T-helper 9 cell (primary cell): ENCODE measurements at places on chromosomes 7 and 10.
A peak's percentile ranks its signal among the peaks of the same experiment; 100 is the strongest.

DNA sequence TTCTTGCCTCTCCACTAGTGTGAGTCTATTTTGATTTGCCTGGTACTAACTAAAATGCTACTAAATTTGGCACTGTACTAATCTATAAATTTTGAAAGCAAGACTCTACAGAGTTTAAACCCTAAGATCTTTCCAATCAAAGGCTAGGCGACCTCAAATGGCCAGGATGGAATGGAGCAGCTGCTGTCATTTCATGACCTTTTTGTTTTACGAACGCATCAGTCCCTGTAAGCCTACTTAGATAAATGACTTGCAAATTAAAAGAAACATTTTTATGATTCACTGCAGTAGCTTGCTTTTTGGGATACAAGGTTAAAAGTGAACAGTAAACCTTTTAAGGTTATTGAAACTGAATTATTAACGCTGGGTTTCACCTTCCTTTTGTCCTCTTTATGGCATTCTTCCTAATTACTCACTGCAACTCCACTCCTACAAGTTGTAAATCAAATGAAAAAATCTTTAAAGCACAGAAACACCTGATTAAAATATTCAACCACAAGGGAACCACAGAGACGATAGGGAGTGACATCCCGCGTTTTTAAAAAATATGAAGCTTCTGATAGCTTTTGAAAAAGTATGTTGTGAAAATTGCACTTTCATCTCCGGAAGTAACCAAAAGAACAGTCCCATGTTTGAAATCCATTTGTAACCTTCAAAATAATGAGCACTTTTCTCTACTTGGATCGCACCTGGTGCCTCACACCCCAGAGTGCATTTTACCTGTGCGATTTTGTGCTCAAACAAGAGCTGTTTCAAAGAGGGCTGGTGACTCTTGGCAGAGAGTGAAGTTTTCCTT, 595.1 kb downstream of the PARD3 start:
- DNase-seq = no peak

DNA sequence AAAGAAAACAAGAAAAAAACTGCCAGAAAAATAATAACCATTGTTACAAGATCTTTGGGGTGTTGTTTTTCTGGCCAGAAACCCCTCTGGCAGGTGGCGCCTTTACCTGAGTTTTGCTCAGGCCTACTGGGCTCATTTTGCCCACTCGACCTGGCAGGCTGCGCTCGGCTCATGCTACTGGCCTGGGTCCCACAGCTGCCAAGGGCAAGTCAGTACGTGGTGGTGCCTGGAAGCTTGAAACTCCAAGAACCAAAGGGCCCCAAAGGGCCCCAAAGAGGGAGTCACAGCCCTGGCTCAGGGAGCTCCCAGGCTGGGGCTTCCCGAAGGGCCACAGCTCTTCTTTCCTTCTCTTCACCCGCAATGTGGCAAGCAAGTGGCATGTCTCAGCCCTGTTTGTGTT, 42.7 kb downstream of the CACUL1 start:
- no peak for DNase-seq

DNA sequence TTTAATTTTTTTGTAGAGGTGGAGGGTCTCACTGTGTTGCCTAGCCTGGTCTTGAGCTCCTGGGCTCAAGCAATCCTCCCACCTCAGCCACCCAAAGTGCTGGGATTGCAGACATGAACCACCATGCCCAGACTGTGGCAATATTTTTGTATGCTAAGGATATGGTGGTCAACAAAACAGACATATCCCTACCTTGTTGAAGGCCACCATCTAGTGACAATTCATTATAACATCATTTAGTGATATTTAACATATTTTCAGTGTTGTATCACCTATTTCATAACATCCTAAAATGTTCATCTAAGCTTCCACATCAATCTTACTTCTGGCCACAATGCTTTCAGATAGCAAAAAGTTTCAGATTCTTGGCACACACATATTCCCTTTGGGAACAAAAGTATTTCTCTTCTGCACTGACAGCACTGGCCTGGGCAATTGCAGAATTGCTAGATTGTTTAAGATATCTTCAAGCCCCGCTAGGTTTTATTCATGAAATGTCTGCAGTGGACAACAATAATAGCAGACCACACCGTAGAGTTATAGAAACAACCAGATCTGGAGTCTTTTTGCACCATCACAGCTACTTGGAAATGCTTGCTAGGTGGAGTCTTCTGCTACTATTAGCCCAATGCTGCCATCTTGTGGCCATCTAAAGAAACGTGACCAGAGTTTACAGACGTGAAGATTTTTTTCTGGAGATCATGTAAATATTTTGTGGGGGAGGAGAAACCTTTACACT, 58.4 kb downstream of the DNAJC12 start:
- peak; percentile 55 for DNase-seq

- peak; percentile 27 for DNase-seq
Observed at GRCh38 chr10:14971867-14972448, 12.8 kb downstream of the MEIG1 start.

- no peak for DNase-seq
Observed at GRCh38 chr10:43944381-43945093, 295.9 kb upstream of the ZNF32 start.

DNA sequence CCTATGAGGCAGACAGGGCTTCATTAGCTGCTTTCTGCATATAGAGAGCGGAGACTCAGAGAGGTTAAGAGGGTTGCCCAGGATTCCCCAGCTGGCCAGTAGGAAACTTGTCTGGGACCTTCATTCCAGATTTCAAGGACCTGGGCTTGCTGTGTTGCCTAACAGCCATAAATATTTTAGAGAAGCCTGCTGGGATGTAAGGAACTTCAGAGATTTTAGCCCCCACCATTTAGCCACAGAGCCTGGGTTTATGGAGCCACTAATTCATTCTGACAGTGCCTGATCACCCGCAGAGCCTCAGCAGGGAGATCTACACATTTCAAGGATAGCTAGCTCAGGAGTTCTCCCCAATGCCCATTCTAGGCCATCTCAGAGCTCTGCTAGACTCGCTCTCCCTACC, 56.6 kb upstream of the TRUB1 start:
- DNase-seq = no peak

DNA sequence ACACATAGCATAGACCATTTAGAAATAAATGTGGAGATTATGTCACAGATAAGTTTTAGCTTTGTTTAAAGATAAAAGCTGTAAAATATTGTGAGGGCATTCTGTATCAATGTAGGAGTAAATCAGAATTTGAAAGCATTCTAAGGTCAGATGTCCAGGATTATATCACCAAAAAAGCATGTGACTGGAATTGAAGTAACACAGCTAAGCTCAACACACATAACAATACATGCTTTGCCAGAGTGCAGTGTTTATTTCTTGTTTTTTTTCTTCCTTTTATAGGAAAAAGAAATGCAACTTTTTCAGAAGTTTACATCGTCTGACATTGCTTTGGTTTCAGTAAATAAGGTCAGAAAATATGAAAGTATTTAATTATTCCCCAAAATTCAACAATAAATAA, 183.4 kb downstream of the HTR7 start:
- DNase-seq = no peak

- DNase-seq = no peak
Observed at GRCh38 chr10:126497672-126498071, 109.4 kb upstream of the ADAM12 start.

DNA sequence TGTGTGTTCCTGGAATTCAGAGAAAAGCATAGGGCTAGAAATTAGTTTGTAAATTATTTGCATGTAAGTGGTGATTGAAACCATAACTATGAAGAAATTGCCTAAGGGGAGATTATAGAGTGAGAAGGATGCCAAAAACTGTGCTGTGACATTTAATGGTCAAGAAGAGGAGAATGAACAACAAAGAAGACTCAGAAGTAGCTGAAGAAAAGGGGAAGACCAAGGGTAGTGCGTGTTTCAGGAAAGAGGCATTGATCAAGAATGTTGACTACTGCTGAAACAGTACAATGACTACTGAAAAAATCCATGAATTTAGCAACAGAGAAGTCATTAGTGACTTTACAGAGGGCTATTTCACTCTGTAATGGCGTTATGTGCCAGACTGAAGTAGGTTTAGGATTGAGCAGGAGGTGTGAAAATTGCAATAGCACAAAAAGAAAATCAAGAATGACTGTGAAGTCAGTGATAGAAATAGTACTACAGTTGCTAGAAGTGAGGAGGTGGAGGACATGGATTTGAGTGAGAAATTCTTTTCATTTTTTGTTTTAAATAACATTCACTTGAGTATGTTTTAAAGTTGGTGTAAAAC, 28.9 kb upstream of the SAMD9L start:
- DNase-seq = no peak

- DNase-seq = no peak
Observed at GRCh38 chr7:85771516-85771915, 584.7 kb upstream of the SEMA3D start.

GRCh38 chr10:101241840-101242707, 12.8 kb upstream of the LBX1 start:
- no peak for DNase-seq

DNA sequence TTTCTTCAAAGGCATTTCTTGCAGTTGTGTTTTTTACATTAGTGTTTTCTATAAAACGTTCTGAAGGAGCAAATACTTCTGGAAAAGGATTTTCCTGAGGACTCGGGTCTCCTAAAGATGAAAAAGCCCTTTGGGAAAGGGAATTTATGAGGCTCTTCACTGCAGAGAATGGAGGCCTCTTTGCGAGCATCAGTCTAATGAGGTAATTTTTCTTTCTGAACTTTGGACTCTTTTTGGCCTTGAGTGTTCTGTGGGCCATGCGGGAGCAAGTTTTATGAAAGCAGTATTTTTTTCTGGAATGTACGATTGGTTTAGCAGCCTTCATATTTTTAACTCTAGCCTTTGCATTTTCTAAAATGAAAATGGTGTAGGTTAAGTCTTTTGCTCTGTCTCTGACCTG, 6.4 kb upstream of the ACBD5 start:
- DNase-seq = no peak

DNA sequence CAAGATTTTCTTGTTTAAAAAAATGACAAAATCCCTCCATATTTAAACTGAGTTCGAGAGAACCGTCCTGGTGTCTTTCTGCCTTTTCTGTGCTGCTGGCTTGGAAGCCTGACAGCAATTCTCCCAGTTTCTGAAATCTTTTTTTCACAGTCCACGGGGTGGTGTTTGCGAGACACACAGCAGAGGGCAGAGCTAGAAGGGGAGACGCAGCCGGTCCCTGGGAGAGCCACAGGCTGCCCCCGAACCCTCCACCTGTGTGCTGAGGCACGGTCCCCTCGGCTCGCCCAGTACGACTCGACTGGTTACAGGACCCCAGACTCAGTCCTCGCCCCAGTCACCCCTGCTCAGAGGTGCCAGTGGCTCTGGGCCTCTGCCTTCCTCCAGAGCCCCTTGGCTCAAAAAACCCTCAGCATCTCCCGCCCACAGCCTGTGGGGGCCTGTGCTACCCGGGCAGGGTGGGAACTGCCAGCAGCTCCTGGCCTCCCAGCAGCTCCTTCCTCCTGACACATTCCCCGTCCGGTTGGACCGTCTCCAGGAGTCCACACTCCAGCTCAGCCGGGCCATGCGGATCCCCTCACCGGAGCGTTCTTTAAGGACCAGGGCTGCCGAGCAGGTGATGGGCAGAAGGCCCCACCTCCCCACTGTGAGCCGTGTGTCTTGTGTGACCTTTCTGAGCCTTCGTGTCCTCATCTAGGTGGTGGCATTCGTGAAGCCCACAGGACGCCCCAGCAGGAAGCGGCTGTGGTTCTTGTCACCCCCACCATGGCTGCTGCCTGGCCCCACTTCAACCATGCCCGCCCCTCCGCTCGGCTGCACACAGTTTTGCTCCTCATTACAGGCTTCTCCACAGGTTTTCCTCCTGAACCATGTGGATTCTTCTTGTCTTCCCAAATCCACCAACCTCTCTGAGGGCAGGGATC, 52.3 kb upstream of the EN2 start:
- no peak for DNase-seq

- no peak for DNase-seq
Observed at GRCh38 chr7:139734395-139734794, 43.4 kb downstream of the HIPK2 start.

DNA sequence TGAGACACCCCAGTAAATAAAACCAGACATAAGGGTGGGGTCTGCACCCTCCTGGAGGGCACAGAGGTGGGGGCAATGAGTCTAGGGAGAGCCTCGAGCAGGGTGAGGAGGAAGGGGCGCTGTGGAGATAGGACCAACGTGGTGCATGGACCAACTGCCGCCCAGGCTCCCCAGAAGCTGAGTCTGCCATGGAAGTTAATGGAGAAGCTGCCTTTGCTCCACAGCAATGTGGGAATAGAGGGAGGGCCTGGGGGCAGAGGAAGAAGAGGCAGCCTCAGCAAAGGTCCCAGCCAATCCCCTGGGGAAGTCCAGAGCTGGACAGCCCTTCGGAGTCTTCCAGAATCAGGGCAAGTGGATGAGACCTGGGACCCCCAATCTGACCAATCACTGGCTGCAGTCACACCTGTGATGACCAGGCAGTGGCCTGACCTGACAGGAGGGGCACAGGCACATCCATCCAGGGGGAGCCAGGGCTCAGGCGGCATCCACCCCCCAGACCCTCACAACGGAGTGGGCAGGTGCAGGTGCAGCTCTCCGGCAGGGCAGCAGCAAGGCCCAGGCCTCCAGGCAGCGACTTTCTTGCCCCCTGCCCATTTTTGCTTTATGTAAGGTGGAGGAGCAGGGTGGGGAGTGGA, 242.2 kb upstream of the PPP2R2D start:
- no peak for DNase-seq

- no peak for DNase-seq
Observed at GRCh38 chr10:1034758-1035157, 9.1 kb upstream of the IDI2 start.

GRCh38 chr7:86747698-86748097, 104.0 kb downstream of the GRM3 start:
- no peak for DNase-seq

DNA sequence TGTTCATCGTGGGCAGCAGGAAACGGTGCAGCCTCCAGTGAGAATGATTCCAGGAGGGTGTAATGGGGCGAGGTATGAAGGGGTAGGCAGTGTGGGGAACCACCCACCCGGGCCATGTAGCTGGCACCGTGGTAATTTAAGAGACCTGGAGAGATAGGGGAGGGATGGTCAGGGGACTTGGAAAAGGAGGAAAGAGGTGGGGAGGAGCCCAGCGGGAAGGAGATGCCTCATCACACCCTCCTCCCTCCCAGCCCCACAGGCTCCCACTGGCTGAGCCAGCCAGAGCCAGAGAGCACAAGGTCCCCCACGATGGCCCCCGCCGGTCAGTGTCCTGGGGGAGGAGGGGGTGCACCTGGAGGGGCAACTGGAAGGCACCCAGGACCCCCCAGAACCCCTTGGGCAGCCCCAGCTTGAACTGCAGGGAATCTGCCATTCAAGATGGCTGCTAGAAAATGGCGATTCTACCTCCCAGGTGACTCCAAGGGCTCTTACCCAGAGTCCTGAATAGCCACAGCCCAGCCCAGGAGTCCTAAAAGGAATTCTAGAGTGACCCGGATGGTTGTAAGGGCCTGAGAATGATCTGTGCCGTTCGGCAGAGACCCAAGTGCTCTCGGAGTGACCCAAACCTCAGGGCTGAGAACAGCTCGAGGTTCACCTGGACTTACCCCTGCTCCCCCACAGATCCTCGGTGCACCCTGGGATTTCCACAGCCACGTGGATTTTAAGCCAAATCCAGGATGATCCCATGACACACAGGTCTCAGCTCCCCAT, 28.8 kb downstream of the CALML3 start:
- no peak for DNase-seq

DNA sequence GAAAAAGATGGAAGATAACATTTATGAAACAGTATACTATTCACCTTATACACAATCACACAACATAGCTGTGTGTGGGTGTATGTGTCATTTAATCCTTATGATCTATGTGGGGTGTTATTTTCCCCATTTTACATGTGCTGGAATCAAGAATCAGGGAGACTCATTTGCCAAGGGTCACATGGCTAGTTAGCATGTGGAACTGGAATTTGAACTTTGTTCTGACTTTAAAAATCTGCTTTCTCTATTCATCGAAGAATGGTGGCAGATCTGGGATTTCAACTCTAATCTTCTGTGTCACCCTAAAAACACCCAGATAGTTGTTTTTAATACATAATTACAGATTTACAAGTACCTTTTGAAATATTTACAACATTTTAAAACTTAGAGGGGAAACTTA, 65.2 kb downstream of the ADAM22 start:
- DNase-seq = no peak
